Natural killer cell treated with Interleukin-12 subunit alpha and Interleukin-12 subunit beta and Interleukin-15 and Interleukin-18, amount 100 ng/mL, for 72 hours (primary cell): ENCODE measurements at places on chromosomes 11 and 22.

GRCh38 chr22:42649246-42650099 is at the start of gene CYB5R3:
CYB5R3 (minus strand) TSS chr22:42649392; CDS start chr22:42649315, 77 bp downstream.
- DNase-seq: peak; percentile 85

DNA sequence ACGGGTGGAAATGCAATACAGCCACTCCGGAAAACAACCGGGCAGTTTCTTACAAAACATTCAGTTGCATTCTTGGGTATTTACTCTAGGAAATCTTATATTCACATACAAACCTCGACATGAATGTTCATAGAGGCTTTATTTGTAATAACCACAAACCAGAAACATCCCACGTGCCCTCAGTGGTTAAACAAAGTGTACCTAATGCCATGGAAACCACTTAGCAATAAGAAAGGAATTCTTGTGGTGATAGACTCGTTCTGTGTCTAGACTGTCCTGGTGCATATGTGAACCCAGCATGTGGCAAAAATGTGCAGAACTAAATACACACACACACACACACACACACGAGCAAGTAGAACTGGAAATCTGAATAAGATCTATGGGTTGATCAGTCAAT is 1073.3 kb downstream of the TBC1D22A start:
- DNase-seq: no peak

DNA sequence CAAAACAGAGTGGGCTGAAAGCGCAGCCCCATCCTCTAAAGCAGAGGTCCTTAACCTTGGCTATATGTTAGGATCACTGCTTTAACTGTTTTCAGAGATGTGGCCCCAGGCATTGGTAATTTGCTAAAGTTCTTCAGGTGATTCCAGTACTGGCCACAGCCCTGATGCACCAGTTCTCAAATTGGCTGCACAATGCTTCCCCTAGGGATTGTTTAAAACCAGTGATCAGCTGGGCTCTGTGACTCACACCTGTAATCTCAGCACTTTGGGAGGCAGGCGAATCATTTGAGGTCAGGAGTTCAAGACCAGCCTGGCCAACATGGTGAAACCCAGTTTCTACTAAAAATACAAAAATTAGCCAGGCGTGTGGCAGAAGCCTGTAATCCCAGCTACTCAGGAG is 8.4 kb upstream of the IRAG1 start:
- DNase-seq: no peak

GRCh38 chr11:20000022-20000350 is 160.3 kb downstream of the DBX1 start:
- DNase-seq: no peak

- no peak for DNase-seq
Observed at GRCh38 chr11:65782816-65783228, 2.0 kb upstream of the AP5B1 start.

DNA sequence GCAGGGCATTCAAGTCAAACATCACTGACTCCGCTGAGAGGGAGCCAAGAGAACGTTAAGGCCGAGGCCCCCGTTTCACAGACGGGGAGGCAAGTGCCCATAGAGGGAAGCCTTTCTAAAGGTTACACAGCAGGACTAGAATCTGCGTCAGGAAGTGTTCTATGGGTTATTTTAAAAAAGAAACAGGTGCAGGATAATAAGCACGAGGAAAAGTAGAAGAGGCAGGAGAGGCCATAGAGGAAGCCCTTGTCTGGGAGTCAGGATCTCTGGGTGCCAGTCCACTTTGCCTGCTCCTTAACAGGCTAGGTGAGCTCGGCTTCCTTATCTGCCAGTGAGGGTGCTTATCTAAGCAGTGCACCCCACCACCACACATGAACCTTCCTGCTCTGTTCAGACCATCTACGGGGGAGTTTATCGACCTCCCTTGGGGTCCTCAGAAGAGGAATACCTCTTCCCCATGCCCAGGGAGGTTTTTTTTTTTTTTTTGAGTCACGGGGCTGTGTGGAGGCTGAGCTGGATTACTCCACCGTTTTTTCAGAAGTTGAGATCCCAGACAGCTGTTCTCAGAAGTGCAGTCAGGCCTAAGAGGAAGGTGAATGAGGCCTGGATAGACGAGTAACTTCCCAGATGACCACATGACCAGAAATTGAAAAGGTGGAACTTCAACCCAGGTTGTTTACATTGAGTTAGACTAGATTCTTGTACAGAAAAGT is 1.2 kb upstream of the FCHSD2 start:
- DNase-seq: no peak

GRCh38 chr11:117226388-117227385 is 5.2 kb downstream of the PCSK7 start:
- peak; percentile 58 for DNase-seq

- DNase-seq: peak; percentile 86
Observed at GRCh38 chr11:3947061-3947460, 91.6 kb downstream of the STIM1 start.

DNA sequence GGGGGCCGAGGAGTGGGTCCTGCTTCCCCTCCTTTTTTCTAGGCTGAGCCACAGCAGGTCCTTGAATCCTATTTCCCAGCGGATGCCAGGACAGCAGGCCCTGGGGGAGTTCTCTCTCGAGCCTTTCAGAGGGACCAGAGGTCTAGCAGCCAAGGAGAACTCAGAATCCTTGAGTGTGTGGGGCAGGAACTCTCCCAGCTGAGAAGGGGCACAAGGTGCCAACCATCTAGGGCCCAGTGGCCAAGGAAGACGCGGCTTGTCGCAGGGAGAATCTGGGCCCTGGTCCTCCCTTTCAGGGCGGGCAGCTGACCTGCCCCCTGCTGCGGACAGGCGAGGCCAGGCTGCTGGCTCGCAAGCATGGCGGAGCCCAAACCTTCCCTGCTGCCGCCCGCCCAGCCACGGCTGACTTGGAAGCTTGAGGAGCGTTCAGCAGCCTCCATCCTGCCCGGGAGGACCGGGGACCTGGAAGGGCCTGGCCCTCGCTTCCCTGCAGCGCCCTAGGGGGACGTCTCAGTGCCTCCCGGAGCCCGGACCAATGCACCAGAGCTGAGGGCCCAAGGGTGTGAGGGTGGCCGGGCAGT is 972 bp upstream of the TSSC4 start:
- DNase-seq: no peak

- peak; percentile 63 for DNase-seq
Observed at GRCh38 chr11:34339149-34340064, 18.4 kb downstream of the ABTB2 start.

GRCh38 chr22:43526117-43526655 is 114.4 kb downstream of the MPPED1 start:
- DNase-seq: peak; percentile 28

- no peak for DNase-seq
Observed at GRCh38 chr11:71500601-71501021, 26.5 kb upstream of the KRTAP5-7 start.

- no peak for DNase-seq
Observed at GRCh38 chr11:13013054-13013488, 4.0 kb downstream of the RASSF10 start.

- no peak for DNase-seq
Observed at GRCh38 chr22:25777870-25778269, 35.9 kb downstream of the MYO18B start.

DNA sequence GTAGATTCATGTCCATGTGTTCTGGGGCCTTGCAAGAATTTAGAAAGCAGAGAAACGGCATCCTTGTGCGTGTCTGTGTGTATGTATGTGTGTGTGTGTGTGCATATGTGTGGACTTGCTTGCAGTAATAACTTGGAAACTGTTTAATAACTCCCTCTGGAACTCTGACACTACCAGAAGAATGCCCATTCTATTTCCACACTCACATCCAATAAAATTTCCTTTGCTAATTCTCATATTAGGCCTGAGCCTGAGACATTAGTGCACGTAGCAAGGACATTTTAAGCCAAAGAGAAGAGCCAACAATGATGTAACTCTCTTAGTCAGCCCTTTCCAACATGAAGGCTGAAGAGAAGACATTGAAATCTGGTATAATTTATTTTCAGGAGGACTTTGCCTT is 3.2 kb downstream of the OR4D6 start:
- no peak for DNase-seq

DNA sequence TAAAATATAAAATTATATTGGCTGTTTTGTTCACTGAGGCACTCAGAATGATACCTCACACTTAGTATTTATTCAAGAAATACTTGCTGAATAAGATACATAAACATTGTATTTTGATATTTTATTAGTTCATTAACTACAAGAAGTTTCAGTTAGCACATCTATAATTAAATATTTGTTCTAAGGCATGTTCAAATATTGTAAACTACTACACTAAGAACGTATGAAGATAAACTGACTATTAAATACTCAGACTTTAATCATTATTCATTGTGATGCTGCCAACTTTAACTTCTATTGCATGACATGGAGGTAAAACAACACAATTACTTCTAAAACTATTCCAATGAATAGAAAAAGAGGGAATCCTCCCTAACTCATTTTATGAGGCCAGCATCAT is 129.5 kb downstream of the ATG16L2 start:
- DNase-seq: no peak

DNA sequence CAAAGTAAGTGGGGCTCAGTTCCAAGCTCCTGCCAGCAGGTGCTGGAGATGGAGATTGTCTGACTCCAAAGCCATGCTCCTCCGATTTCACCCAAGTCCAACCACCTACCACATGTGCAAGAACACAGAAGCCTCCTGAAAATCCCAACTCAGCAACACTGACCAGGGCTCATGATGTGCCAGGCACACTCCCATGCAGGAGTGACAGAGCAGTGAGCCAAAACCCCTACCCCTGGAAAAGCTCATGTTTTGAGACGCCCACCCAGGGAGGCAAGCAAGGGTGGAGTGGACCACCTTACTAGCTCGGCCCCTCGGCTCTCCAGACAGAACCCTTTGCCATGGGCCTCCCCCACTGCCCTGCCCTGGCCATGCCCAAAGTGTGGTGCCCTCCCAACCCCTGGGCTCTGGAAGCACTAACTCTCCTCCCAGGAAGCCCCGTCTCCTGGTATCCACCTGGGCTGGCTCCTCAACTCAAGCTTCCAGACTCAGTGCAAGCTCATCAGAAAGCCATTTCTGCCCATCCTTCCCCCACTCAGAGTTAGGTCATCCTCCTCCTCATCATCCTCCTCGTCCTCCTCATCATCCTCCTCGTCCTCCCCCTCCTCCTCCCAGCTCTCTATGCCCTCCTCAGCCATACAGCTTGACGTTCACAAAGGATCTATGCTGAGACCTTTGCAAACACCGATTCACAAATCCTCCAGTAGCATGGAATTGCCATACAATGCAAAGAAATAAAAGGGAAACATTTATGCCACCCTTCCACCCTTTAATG is 154.9 kb downstream of the MPPED1 start:
- no peak for DNase-seq

GRCh38 chr11:74923125-74923524 is 25.8 kb downstream of the XRRA1 start:
- DNase-seq: no peak

GRCh38 chr22:21928048-21928447 is 24.6 kb downstream of the PPM1F start:
- no peak for DNase-seq

GRCh38 chr22:37128555-37129281 is 19.2 kb upstream of the TMPRSS6 start:
- no peak for DNase-seq

DNA sequence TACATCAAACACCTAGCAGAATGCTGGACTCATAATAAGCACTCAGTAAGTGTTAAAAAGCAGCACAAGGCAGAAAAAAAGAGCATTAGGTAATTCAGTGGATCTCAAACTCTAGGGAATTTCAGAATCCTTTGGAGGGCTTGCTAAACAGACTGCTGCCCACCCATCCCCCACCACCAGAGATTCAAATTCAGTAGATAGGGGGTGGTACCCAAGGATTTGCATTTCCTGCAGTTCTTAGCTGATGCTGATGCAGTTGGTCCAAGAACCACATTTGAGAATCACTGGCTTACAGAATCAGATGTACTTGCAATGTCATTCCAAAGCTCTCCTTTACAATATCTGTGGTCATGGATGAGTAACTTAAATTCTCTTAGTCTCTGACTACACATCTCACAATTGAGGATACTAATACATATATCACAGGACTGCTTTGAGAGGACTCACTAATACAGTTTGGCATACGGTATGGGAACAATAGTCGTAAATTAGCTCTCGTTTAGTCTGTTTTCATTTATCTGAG is 664.5 kb downstream of the KCNA4 start:
- no peak for DNase-seq

- DNase-seq: no peak
Observed at GRCh38 chr11:96614101-96614500, 224.3 kb downstream of the JRKL start.

- DNase-seq: no peak
Observed at GRCh38 chr11:85867751-85868150, 12.6 kb downstream of the CCDC83 start.

GRCh38 chr11:92979176-92979575 is 9.7 kb downstream of the MTNR1B start:
- no peak for DNase-seq

- DNase-seq: no peak
Observed at GRCh38 chr11:44926036-44926435, 24.6 kb downstream of the TP53I11 start.

DNA sequence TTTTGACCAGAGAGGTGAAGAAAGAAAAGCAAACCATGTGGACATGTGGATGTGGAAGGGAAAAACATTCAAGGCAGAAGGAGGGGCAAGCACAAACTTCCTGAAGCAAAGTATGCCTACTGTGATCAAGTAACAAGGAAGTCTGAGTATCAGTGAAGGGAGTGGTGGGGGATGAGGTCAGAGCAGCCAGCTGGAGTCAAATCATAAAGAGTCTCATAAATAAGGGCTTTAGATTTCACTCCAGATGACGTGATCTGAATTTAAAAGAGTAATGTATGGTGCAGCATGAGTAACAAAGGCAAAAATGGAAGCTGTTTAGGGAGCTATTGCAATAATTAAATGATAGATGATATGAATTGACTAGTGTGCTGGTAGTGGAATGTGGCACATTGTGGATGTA is 665.4 kb upstream of the CCDC90B start:
- DNase-seq: no peak

GRCh38 chr11:121534131-121535093 is 81.6 kb upstream of the SORL1-AS1 start:
- DNase-seq: no peak

DNA sequence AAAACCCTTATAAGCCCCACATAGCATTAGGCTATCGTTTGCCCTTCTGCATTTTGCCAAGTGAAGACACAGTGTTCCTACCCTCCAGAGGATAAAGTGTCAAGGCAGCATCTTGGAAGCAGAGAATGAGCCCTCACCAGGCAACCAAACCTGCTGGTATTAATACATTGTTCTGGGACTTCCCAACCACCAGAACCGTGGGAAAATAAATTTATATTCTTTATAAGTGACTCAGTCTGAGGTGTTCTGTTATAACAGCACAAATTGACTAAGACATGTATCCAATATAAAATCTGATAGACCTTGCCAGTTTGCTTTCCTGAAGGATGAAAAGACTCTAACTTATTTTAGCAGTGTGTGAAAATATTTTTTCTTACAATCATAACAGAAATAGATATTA is 792.5 kb upstream of the LRRC4C start:
- no peak for DNase-seq
